Activated naive CD8-positive, alpha-beta T cell treated with anti-CD3 and anti-CD28 coated beads, Interleukin-2, amount 10 ng/mL, durations not matched to agents 7 days and 5 days (primary cell): ENCODE measurements at places on chromosomes 3 and 15. TPM values are rescaled to one million over a fixed set of nuclear protein-coding genes. Genes with fewer than 3 reads are reported as not detected.

SPG21 gene
- 55.1 TPM for total RNA-seq

SH3GL3 gene
- not detected for total RNA-seq

LYZL4 gene
- total RNA-seq, result not detected

CIP2A gene
- total RNA-seq, result 48.4 TPM

ASB14 gene
- total RNA-seq, result not detected

SLC6A1 gene
- not detected for total RNA-seq

SLC24A5 gene
- not detected for total RNA-seq

LRRC31 gene
- not detected for total RNA-seq

ERC2 gene
- total RNA-seq, result not detected

ILDR1 gene
- not detected for total RNA-seq

P2RY1 gene
- total RNA-seq, result 0.28 TPM

ACOX2 gene
- not detected for total RNA-seq

CCRL2 gene
- 13.5 TPM for total RNA-seq

FYTTD1 gene
- total RNA-seq, result 38.0 TPM

THRB gene
- not detected for total RNA-seq

TIMP4 gene
- not detected for total RNA-seq

BFSP2 gene
- total RNA-seq, result not detected

MCTP2 gene
- total RNA-seq, result 26.1 TPM

OCA2 gene
- total RNA-seq, result not detected
